CD8-positive, alpha-beta memory T cell (primary cell): ENCODE measurements at places on chromosomes 7 and 10.

DNA sequence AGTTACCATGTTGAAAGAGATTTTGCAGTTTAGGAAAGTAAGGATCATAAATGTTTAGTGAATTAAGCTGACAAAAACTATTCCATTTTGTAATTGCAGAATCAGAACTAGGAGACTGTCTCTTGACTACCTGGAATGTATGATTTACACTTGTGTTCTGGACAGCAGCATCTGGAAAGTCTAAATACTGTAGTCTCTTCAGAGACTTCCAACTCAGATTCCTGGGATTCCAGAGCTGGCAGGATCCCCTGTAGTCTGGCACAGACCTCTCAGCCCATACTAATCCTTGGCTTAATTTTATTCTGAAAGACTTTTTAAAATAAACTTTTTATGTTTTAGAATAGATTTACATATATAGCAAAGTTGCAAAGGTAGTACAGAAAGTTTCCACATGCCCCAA is 452.7 kb downstream of the DPP6 start:
- no peaks in the 10 kb centered on the region for H3K27me3 ChIP-seq
- no peaks in the 10 kb centered on the region for H3K36me3 ChIP-seq
- H3K4me3 ChIP-seq = no peak overlapping the region
- no peak overlapping the region for H3K27ac ChIP-seq

DNA sequence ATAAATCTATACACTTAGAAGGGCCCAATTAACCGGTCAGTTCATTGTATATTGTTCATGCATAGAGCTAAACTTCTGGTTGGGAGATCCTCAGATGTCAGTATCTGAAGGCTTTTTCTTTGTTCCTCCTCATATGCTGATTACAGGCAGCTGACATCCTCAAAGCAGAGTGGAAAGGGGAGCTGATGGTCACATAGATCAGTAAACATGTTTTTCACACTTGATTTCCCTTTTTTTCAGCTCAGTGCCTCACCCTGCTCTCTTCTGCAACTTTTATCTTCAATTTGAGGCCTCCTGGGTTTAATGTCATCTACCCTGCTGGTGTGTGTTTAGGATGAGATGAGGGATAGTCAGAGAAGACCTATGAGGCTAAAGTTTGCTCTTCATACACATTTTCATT is 297.9 kb upstream of the FZD1 start:
- DNase-seq = no peak
- no peak overlapping the region for H3K4me3 ChIP-seq
- no peaks in the 10 kb centered on the region for H3K4me1 ChIP-seq
- H3K36me3 ChIP-seq = no peaks in the 10 kb centered on the region
- no peaks in the 10 kb centered on the region for H3K27me3 ChIP-seq
- no peak overlapping the region for H3K27ac ChIP-seq

DNA sequence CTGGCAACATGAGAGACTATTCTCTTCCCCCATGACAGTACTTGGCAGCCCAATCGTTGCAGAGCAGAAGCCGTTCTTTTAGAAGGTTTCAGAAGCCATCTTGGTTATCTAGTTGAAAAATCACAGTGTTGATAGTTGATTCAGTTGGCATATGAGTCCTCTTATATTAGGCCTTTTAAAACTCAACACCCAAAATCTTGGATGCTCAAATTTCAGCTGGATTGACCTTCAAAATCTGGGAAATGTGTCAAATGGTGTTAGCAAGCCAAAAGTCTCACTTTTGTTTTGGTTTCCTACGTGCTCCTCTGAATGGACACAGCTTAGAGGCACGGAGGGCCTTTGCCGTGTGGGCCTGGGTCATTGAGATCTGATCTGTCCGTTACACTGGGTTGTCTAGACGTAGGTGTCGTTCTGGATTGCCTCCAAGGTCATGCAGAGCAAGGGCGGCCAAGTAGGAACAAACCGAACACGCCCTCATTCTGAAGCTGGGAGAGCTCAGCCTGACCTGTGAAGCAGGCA is 59.3 kb upstream of the BMPER start:
- no peaks in the 10 kb centered on the region for H3K4me1 ChIP-seq
- no peaks in the 10 kb centered on the region for H3K27me3 ChIP-seq
- H3K36me3 ChIP-seq = no peaks in the 10 kb centered on the region
- H3K4me3 ChIP-seq = no peak overlapping the region
- no peak overlapping the region for H3K27ac ChIP-seq

- no peak for DNase-seq
- no peaks in the 10 kb centered on the region for H3K4me1 ChIP-seq
- H3K4me3 ChIP-seq = no peak overlapping the region
- H3K36me3 ChIP-seq = no peaks in the 10 kb centered on the region
Observed at GRCh38 chr7:47557694-47558670, 23.9 kb downstream of the TNS3 start.

GRCh38 chr7:46290374-46291049 is 369.4 kb upstream of the IGFBP3 start:
- H3K36me3 ChIP-seq = no peaks in the 10 kb centered on the region
- H3K27me3 ChIP-seq = no peaks in the 10 kb centered on the region
- no peak overlapping the region for H3K27ac ChIP-seq
- DNase-seq = no peak
- no peak overlapping the region for H3K4me3 ChIP-seq

DNA sequence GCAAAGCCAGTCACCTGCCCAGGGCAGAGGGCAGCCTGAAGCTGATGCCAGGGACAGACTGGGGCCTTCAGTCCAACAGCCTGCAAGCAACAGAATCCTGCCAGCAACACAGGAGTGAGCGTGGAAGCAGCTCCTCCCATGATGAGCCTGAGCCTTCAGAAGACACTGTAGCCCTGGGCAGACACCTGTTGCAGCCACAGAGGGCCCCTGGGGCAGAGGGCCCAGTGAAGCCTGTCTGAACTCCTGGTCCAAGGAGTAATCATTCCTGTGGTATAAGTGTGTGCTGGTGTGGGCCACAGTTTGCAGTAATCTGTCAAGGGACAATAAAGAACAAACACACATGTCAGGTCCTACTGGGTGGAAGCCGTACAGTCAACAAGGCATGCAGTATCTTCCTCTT is 2.9 kb upstream of the PFKP start:
- H3K27ac ChIP-seq = no peak overlapping the region
- H3K4me3 ChIP-seq = no peak overlapping the region
- H3K4me1 ChIP-seq = peaks cover 4% of the 10 kb centered on the region
- H3K27me3 ChIP-seq = no peaks in the 10 kb centered on the region

- peak overlapping the region; percentile 74 for H3K4me3 ChIP-seq
- no peaks in the 10 kb centered on the region for H3K27me3 ChIP-seq
- no peak overlapping the region for H3K27ac ChIP-seq
- peaks cover 8% of the 10 kb centered on the region for H3K4me1 ChIP-seq
- no peak for DNase-seq
- no peaks in the 10 kb centered on the region for H3K36me3 ChIP-seq
Observed at GRCh38 chr7:87627634-87627994, 584 bp upstream of the RUNDC3B start.

DNA sequence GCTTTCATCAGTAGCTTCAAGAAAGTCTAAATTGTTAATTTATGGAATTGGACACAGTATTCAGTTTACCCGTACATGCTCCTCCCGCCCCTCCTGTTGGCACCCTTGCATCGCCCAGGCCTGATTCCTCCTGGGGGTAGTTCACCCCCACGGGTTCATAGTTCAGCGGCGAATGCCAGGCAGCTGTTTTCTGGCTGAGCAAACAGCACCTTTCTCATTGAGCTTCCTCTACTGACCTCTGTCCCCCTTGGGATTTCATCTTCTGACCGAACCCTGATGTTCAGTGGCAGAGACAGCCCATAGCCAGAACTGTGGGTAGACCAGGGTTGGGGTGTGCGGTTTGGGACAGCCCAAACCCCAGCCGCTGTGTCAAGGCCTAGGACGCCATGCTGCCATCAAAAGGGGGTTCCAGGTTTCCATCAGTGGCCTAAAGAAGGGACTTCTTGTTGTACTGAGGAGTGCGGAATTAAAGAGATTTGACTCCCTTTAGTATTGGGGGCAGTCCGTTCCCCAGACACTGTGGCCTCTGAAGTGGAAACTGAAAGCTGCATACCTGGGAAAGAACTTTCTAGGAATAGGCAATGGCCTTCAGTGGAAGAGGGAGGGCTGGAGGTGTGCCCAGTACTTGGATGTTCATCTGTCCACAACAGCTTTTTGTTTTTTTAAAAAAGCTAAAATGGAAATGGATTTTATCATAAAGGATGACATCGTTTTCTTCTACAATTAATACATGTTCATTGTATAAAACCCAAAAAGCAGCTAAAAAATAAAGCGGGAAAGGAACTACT is 19.0 kb downstream of the MDH2 start:
- no peaks in the 10 kb centered on the region for H3K27me3 ChIP-seq
- H3K36me3 ChIP-seq = peaks cover 24% of the 10 kb centered on the region
- no peak overlapping the region for H3K27ac ChIP-seq

- no peaks in the 10 kb centered on the region for H3K27me3 ChIP-seq
- H3K4me3 ChIP-seq = no peak overlapping the region
- no peak overlapping the region for H3K27ac ChIP-seq
- DNase-seq = no peak
Observed at GRCh38 chr10:91317541-91317940, 92.6 kb upstream of the HECTD2 start.

DNA sequence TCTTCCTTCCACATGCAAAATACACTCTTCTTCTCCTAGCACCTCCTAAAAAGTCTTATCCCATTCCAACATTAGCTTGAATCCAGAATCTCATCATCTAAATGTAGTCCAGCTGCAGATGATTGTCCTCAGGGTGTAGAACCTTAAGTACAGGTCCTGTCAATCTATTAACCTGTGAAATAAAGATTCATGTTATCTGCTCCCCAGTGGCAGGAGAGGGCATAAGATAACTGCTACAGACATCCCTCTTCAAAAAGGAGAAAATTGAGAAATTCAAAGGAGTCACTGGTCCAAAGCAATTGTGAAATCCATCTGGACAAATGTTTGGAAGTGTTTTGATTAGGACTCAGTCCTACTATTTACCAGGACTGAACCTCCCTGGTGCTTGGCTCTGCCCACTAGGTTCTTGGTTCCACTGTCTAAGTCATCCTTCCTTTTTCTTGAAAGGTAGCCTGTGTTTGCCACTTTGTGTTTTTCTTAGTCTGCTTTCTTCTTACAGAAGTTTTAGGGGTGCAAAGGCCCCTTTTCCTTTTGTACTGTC is 96.2 kb downstream of the ADD3 start:
- peaks cover 3% of the 10 kb centered on the region for H3K36me3 ChIP-seq
- H3K4me3 ChIP-seq = no peak overlapping the region
- H3K27me3 ChIP-seq = no peaks in the 10 kb centered on the region
- H3K27ac ChIP-seq = no peak overlapping the region
- no peak for DNase-seq

DNA sequence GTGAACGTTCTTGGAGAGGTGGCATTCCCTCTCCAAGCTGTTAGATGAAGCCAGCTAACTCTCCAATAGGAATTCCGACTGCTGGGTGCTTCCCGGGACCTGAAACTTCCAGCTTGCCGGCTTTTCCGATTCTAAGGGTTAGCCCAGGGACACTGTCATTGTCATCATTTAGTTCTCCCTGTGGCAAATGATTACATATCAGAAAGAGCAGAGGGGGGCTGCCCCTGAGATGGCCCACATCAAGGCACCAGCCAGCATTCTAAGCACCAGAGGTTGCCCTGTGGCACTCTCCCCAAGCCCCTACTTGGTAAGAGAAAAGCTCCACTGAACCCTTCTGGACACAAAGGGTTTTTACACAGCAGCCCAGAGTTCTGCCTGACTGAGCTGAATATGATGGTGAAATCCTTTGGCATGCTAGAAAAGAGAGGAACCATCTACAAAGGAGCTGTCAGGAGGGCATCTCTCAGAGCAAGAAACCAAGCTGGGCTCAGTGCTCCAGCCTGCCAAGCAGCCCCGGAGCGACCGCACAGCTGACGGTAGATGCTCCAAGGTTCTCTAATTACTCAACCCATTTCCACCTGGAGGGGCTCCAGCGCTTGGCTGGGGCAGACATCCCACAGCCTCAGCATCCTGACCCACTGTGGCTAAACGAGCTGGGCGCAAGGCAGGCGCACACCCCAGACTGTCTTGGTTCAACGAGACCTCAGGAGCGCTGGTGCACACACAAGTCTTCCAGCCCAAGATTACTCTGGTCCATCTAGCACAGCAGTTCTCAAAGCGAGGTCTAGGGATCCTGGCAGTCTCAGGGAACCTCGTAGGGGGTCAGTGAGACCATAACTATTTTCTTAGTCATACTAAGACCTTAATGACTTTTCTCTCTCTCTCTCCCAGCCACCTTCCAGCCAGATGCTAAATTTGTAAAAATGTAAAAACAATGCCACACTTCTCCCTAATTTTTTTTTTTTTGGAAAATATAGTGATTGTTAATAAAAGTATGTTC is 160.5 kb downstream of the GFRA1 start:
- H3K4me1 ChIP-seq = no peaks in the 10 kb centered on the region
- H3K36me3 ChIP-seq = no peaks in the 10 kb centered on the region
- no peaks in the 10 kb centered on the region for H3K27me3 ChIP-seq
- H3K4me3 ChIP-seq = no peak overlapping the region
- no peak for DNase-seq
- H3K27ac ChIP-seq = no peak overlapping the region

- H3K27me3 ChIP-seq = no peaks in the 10 kb centered on the region
- no peaks in the 10 kb centered on the region for H3K4me1 ChIP-seq
- DNase-seq = no peak
- no peaks in the 10 kb centered on the region for H3K36me3 ChIP-seq
- H3K27ac ChIP-seq = no peak overlapping the region
- no peak overlapping the region for H3K4me3 ChIP-seq
Observed at GRCh38 chr10:71419002-71419540, 22.4 kb downstream of the CDH23 start.

GRCh38 chr10:69703256-69703655 is 73.2 kb downstream of the FAM241B start:
- H3K4me1 ChIP-seq = no peaks in the 10 kb centered on the region
- no peak overlapping the region for H3K4me3 ChIP-seq
- H3K27me3 ChIP-seq = no peaks in the 10 kb centered on the region

DNA sequence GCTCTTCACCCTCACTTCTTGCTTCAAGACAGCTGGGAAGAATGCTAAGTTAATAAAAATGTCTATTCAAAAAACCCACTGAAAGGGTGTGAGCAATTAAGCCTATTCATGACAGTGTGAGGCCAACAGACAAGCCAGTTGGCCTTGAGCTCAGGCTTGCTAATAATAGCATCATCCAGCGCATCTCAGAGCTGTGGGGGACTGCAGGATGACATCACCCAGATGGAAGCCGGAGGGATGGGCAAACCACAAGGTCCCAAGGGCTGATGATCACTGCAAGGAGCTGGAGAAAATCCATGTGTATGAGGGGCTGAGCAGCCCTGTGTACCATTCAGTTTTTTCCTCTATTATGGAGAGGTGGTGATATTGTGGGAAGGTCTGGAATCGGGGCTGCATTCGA is 770.4 kb downstream of the TNS3 start:
- no peaks in the 10 kb centered on the region for H3K27me3 ChIP-seq
- no peak overlapping the region for H3K27ac ChIP-seq
- DNase-seq = no peak
- no peak overlapping the region for H3K4me3 ChIP-seq
- H3K4me1 ChIP-seq = no peaks in the 10 kb centered on the region
- no peaks in the 10 kb centered on the region for H3K36me3 ChIP-seq
